ENCODE measurements at places on chromosomes 3 and 15.

DNA sequence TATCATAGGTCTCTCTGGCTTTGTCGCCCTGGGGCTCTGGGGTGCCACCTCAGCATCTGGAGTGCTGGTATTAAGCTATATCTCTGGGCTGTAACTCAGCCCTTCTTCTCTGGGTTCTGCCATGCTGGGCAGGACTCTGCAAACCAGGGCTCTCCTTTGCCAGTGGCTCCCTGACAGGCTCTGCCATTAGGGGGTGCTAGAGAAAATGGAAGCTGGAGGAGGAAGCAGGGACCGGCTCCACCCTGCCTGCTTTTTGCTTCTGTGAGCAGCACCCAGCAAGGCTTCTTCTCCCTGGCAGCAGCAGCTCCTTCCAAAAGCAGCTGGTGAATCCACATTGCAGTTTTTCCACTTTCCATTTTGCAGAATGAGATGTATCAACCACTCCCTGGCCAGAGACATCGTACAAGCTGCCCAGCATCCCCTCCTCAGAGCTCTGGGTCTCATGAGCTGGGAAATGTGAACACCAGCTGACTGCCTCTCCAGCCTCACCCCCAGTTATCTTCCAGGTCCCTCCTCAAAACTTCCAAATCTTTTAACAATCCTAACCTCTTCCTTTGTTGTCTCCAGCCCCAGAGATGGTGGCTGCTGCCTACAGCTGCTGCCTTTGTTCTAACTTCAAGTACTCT lies 165.0 kb downstream of the ABHD5 start:
- peak; percentile 59 for DNase-seq

DNA sequence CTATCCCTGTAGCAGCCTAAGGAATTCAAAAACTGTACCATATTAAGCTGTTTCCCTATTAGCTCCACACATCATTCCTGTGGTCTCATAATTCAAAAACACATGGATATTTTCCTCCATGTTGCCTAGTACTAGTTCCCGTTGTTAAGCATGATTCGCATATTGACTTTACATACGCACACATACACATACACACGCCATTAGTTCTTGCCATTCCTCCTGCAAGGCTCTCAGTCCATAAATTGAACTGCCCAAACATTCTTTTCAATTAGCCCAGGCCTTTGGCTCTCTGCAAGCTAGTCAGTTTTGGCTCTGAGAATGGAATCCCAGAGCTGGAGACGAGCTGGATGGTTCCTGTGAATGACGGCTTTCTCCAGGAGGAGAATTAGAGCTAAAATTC lies 57.2 kb upstream of the RAD18 start:
- DNase-seq: no peak

DNA sequence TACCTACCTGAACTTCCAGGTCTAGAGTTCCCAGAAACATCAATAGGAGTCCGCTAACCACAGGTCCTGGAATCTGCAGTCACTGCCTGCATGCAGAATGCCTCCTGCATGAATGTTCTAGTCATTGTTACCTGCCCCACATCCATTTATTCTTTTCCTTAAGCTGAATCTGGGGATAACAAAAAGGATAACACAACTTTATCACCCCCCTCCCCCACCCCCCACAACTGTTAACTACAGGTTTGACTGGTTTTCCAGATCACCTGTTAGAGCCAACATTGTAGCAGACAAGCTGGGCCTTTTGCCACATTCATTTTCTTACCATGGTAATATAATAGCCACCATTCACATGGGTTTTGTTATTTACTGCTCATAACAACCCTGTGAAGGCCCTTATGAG lies 4.6 kb upstream of the CTSH start:
- no peak for DNase-seq

DNA sequence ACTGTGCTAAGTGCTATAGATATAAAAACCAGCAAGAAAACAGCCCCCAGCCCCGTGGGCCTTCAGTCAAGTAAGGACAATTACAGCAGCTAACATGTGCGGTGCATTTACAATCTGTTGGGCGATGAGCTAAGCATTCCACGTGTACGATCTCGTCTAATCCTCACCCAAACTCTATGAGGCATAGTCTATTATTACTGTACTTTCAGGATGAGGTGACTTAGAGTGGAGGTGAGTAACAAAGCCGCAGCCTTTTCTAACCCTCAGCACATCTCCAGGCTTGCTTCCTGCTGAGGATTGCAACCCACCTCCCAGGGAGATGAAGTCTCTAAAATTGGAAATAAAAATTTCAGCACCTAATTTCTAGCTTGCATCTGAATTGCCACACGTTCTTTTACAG lies 53.2 kb upstream of the MCF2L2 start:
- no peak for DNase-seq

DNA sequence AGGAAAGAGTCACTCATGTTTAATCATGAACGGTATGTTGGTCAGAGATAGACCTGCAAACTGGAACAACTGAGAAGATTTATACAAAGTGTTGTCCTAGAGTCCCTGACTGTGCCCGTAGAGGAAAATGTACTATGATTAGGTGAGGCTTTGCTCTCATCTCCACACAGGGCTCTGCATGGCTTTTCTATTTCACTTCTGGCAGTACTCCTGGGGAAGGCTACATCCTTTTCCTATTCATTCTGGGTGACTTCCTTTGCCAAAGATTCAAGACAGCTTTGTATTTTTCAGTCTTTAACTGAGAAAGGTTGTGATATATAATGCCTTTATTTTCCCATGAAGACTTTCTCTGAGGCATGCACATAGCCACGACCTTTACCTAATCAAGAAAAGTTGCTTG lies 414.7 kb downstream of the ZBTB20 start:
- DNase-seq: no peak

DNA sequence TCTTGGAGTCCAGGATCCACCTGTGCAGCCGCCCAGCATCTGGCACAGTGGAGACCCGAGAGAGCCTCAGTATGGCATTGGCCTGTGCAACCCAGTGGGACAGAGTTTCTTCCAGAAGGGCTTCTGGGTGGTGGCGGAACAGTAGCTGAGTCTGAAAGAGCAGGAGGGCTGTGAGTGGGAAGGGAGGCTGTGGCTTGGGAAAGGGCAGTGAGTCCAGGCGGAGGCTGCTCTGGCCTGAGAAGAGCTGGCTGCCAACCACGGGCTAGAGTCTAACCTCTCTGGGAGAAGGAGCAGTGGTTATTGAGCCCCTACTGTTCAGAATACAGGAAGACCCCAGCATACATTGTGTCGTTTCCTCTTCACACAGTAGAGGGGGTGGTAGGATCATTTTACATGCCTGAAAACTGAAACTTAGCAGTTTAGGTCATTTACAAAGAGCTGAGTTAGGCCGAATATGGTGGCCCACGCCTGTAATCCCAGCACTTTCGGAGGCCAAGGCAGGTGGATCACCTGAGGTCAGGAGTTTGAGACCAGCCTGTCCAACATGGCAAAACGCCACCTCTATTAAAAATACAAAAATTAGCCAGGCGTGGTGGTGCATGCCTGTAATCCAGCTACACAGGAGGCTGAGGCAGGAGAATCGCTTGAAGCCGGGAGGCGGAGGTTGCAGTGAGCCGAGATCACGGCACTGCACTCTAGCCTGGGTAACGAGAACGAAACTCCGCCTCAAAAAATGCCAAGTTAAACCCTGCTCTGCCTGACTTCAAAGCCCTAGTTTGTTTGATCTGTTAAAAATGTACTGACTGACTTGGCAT lies 3.2 kb downstream of the AEN start:
- peak; percentile 63 for DNase-seq

- DNase-seq: no peak
Observed at GRCh38 chr3:85050821-85051220, 92.0 kb downstream of the CADM2 start.

DNA sequence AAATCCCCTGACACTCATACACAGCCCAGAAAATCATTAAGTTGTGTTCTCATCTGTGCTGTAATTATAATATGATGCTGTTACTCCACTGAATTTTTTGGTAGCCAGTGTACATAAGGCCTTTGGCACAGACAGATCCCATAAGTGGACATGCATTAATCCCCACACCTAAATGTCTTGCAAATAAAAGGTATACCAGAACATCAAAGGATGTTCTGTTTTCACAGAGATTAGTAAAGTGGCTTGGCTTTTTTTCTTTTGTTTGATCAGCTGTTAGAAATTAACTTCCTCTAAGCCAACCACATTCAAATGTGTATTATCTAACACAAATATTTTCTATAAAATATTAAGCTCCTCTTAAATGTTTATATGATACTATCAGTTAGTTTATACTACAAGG lies 2.7 kb downstream of the SST start:
- no peak for DNase-seq

DNA sequence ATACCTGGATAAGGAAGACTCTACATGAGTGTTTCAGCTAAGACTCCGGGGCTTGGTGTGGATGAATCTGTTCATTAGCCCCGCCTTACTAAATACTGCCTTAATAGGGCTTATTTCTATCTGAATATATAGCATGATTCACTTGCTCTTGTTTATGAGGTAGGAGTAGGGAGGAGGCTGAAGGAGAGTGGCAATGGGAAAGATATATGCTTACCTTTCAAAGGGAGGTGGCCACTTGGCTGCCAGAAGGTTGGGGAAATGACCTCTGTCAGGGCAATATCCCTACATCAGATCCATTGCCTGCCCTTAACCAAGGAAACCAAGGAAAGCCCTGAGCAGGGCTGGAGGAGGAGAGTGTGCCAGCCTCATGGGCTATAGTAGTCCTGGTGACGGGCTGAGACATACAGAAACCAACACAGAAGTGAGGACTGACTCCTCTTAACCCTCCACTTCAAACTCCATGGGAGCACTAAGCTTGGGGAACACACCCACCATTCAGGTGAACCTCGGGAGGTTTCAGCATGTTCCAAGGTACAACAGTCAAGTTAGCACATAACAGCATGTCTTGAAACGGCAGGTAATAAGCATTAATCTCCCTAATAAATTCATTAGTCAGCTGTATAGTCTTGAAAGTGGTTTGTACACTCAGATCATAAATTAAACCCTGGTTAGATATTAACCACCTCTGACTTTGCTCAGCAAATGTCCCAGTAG lies 80.1 kb downstream of the EOMES start:
- DNase-seq: no peak

GRCh38 chr3:110362751-110363150 lies 708.9 kb upstream of the NECTIN3 start:
- DNase-seq: peak; percentile 23

DNA sequence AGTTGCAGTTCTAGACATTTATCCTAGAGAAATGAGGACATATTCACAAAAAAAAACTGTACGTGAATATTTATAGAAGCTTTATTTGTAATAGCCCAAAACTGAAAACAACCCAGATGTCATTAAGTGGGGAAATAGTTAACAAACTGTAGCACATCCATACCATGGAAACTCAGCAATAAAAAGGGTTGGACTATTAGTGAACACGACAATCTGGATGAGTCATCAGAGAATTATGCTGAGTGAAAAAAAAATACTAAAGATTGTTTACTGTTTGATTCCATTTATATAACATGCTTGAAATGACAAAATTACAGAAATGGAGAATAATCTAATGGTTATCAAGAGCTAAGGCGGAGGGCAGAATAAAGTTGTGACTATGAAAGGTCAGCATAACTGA lies 59.5 kb downstream of the CPA3 start:
- DNase-seq: peak; percentile 65

- no peak for DNase-seq
Observed at GRCh38 chr3:184601576-184602371, 40.2 kb downstream of the EPHB3 start.

DNA sequence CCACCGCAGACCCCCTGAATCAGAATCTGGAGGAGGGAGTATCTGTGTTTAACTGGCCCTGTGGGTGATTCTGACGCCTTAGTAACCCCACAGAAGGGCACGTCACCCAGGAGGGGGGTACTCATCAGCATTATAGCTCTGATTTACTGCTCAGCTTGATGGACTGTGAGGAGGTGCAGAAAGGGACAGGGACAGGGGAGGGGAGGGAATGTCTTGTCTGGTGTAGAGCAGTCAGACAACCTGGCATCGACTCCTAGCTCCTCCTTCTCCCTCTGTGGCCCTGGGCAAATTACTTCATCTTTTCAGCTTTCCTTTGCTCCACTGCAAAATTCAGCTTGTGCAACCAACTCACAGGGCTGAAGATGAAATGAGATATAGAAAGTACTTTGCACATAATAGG lies 42.3 kb upstream of the GLCE start:
- no peak for DNase-seq

DNA sequence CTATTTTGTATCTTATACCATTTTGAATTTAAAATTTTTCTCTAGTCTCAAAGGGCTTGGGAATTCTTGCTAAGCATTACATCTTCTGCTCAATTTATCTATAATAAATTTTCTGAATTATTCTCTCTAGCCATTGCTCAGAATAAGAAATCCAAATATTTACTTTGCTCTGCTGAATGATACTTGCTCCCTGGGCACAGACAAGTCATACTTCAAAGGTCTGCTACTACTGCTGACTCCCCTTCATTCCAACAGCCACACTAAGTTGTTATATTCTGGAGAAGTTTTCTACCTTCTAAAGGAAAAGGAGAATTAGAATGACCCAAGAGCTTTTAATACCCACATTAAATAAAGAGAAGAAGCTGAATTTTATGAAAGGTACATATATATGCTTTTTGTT lies 460.3 kb upstream of the ZNF717 start:
- DNase-seq: no peak

DNA sequence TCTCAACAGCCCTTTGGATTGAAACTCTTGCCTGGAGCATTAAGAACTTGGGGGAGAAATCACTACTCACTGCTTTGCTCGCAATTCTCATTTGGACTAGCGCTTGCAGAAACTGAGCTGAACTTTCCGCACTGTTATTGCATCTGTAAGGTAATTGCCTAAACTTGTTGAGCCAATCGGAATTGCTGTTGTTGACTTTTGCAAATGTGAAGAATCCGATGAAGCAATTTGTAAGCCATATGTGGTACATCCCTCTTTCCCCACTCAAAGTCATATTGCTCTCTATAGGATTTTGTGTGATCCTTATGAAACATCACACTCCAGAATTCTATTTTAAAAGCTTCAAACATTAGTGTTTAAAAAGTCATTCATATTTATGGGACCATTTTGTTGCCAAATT lies 191.7 kb upstream of the GBE1 start:
- DNase-seq: no peak

- DNase-seq: peak; percentile 90
Observed at GRCh38 chr15:94119923-94120775, 111.2 kb upstream of the MCTP2 start.

DNA sequence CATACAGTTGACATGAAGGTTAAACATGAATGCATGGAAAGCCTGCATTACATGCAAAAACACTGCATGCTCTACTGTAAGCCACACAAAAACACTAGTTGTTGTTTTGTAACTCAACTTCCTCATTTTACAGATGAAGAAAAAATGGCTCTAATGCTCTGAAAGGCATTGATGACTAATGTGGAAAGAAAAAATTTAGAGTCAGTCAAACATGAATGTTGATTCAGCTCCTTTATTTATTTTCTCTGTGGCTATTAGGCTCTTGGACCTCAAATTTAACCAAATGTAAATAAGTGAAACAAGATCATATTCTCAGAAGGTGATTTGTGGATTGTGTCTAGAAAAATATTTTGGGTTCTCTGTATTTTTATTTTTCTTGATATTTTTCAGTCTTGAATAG lies 336.7 kb upstream of the ZNF717 start:
- peak; percentile 45 for DNase-seq

GRCh38 chr15:98843844-98844243 lies 163.7 kb downstream of the PGPEP1L start:
- DNase-seq: no peak

- no peak for DNase-seq
Observed at GRCh38 chr3:122692674-122693073, 12.0 kb downstream of the PARP14 start.
